ENCODE measurements at places on chromosomes 6 and 20.

DNA sequence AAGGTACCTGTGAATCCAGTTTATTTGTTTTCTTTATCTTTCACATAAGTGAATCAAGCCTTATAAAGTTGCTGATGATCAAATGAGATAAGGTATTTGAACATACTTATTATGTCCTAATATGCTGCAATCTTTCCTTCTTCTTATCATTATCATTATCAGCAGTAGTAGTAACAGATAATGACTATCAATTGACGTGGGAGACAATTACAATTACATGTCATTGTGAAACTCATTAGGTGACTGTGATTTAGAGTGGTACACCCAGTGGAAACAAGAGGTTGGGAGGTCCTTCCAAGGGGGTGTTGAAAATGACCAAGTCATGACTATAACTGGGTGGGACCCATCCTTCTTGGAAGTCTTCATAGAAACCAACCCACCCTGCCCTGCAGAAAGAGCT is 2.8 kb downstream of the CLIC5 start:
- DNase-seq = no peak

DNA sequence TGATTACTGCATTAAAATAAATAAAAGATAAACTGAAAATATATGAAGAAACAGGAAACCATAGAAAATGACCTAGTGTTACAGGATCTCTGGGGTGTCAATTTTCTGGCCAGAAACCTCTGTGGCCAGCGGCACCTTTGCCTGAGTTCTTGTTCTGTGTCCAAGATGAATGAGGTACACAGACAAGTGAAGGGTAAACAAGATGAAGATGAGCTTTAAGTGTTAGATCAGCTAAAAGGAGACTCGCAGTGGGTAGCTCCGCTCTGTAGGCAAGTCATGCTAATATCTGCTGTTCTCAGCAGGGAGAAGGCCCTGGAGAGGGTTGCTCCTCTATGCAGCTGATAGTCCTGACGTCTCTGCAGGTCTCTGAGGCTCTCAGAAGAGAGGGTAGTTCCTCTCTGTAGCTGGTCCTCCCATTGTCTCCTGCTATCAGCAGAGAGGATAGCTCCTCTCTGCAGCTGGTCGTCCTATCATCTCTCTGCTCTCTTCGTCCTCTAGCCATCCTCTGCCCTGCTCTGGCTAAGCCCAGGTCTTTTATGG is 35.9 kb upstream of the TBC1D22B start:
- DNase-seq = no peak

DNA sequence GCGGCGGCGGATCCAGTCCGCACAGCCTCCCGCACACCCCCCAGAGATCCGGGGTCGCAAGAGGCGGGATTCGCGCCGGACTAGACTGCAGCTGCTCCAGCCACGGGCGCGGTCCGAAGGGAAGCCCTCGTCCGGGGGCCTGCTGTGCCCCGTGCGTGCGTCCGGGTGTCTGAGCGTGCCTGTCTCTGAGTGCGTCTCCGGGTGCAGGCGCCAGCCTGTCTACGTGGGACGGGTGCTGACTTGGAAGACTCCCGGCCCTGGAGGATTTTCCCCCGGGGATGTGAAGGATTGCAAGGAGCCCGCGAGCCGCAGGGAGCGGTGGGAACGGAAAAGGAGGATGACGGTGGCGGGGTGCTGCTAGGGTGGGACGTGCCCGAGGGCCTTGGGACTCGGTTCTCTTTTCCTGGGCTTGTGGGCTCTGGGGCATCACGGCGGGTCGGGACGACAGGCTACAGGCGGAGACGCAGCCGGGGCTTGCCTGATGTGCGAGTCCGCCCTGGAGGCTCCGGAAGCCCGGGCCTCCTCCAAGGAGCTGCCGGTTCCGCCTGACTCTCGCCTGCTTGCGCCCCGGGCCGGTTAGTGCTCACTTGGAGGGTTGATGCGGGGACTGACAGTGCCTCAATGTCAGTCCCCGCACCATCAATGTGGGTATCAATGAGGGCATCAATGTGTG is 5.7 kb downstream of the MAFB start:
- no peak for DNase-seq

- no peak for DNase-seq
Measured at GRCh38 chr6:47134476-47135189, 92.5 kb upstream of the ADGRF1 start.

GRCh38 chr6:160004018-160004417 is 35.1 kb downstream of the IGF2R start:
- DNase-seq = no peak

GRCh38 chr20:14343491-14344065 is 6.2 kb upstream of the FLRT3 start:
- DNase-seq = no peak

DNA sequence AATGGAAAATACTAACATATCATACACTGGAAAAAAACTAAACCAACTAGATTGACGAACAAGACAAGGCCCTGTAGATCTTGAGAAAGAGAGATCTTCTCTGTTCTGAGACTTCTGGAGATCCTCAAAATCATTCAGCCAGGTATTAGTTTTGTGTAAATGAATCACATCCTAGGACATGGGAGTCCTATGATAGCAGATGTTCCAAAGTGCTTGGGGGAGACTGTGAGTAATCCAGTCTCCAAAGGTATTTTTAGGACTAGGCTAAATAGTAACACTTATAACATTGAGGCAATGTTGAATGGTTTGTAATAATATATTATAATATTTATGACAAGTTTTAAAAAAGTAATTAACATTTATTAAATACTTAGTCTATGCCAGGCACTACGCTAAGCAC is 275.0 kb downstream of the BTBD9 start:
- no peak for DNase-seq

DNA sequence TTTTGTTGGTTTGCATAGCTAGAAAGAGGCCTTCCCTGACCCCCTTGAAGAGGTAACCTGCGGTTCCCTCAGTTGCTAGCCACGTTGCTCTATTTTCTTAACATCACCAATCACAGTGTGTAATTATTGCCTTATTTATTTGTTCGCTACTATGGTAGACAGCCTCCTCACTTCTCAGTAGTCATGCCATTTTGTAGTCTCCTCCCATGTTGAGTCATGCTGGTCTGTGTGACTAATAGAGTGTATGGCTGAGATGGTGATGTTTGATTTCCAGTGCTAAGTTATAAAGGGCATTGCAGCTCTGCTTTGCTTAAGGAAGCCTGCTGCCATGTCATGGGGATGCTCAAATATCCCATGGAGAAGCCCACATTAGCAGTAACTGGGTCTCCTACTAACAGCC is 236.6 kb upstream of the CHD6 start:
- no peak for DNase-seq

GRCh38 chr6:80183019-80183795 is 76.7 kb downstream of the BCKDHB start:
- no peak for DNase-seq

DNA sequence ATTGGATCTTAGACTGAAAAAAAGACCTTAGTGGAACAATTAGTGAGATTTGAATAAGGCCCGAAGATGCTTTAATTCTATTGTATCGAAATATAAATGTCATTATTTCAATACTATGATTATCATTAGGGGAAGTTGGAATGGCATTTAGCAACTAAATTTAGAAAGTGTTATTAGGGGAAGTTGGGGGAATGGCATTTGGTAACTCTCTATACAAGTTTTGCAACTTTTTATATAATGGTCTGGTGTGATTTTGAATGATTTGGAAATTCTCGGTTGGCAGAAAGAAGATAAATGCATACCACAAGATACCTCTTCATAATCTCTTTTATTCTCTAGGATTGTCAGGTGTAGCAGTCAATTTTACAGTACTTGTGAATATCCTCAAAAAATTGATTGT is 49.2 kb downstream of the RNF144B start:
- DNase-seq = no peak

GRCh38 chr6:168007592-168008338 is 10.3 kb downstream of the KIF25 start:
- no peak for DNase-seq

GRCh38 chr6:57257911-57258541 is 35.9 kb upstream of the RAB23 start:
- DNase-seq = no peak

GRCh38 chr6:154921482-154921881 is 73.6 kb upstream of the TIAM2 start:
- DNase-seq = peak; percentile 23

DNA sequence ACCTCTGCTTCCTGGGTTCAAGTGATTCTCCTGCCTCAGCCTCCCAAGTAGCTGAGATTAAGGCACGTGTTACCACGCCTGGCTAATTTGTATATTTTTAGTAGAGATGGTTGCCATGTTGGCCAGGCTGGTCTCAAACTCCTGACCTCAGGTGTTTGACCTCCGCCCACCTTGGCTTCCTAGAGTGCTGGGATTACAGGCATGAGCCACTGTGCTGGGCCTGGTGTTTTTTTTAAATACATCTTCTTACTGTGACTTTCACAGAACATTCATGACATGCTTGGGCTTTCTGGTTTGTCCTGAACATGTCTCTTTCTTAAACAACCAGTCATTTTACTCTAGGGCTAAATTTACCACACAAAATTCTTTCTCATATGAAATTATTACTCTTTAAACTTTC is 34.7 kb upstream of the FAM8A1 start:
- DNase-seq = no peak

DNA sequence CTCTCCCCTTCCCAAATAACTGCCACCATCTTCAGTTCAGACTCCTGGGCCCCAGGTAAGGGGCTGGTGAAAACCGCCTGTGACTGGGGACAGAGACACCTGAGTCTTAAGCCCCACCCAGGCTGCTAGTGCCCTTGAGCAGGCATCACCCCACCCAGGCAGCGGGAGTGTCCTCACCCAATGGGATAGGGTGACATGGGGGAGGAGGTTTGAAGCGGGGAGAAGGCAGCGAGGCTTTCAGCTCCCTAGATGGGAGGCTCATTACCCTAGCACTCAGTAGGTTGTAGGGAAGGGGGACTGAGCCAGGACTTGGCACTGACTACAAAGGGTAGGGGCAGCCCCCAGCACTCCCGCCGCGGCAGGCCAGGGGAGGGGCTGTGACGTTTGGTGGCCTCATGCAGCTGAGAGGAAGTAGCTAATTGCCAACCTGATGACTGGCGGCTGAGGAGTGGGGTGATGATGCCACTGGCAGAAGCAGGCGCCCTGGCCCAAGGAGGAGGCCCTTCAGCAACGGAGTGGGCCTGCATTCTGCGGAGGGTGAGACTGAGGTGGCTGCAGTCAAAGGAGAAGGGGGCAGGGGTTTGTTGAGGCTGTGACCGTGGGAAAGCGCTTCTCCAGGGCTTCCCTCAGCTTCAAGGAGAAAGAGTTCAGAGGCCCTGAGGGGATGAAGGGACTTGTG is 126.9 kb downstream of the MRPL14 start:
- peak; percentile 70 for DNase-seq

DNA sequence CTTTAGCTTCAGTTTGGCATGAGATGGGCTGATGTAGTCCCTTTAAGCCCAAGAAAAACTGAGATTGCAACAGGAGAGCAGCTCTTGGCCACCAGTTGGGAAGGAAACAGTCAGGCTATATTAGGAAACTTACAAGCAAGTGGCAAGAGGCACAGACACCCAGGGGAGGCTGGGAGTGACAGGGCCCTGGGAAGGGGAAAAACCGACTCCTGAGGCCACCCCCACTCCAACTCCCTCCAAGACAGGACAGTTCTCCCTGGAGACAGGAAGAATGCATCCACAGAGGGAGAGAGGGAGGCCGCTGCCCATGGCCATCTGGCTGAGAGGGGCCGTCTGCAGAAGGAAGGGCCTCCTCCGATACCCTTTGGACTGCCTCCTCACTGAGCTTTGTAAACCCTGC is 20.5 kb downstream of the JPH2 start:
- no peak for DNase-seq

GRCh38 chr6:55617272-55617671 is 38.3 kb upstream of the HMGCLL1 start:
- peak; percentile 15 for DNase-seq

DNA sequence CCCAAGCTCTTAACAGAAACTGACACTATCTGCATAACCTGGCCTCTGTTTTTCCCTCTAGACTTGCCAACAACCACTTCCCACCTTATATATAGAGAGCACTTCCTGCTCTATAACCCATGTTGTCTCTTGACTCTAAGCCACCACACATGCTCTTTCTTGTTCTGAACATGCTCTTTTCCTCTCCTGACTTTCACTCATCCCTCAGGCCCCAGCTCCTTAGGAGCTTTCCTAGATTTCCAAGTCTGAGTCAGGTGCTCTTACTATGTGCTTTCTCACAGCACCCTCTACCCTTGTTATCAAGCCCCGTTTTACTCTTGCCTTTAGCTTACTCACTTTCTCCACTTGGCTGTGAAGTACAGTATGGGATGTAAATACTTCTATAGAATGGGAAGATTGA is 143.9 kb upstream of the EYA4 start:
- no peak for DNase-seq

DNA sequence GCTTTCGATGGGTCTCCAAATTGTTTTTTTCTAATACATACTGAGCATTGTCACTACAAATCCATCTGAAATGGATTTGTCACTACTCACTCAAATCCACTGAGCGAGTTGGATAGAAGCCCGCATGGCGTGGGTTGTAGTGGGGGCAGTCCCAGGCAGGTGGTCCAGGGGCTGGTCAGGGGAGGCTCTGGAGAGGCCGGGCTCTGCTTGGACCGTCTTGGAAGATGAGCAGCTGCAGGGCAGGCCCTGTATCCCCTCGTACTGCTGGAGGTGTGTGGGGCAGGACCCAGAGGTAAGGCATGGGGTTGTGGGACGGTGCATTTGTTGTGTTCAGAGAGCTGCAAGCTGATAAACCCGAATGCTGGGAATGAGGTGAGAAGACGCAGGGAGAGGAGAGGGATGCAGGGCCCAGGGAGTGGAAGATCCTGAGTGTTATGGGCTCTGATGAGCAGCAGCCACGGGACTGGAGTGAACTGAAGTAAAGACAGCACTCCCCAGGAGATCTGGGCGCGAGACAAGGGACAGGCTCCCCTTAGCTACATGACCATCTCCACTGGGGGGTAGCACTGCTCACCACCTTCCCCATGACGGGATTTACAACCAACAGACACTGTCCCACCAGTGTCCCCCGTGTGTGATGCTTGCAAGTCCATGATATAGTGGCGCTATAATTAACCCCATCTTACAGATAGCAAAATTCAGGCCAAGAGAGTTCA is 45.9 kb downstream of the PSMG4 start:
- DNase-seq = no peak

- no peak for DNase-seq
Measured at GRCh38 chr6:5271926-5272325, 10.6 kb downstream of the FARS2 start.

- peak; percentile 60 for DNase-seq
Measured at GRCh38 chr20:36214684-36215256, 21.5 kb upstream of the AAR2 start.

GRCh38 chr20:19672498-19672897 is 85.6 kb upstream of the RIN2 start:
- DNase-seq = no peak

DNA sequence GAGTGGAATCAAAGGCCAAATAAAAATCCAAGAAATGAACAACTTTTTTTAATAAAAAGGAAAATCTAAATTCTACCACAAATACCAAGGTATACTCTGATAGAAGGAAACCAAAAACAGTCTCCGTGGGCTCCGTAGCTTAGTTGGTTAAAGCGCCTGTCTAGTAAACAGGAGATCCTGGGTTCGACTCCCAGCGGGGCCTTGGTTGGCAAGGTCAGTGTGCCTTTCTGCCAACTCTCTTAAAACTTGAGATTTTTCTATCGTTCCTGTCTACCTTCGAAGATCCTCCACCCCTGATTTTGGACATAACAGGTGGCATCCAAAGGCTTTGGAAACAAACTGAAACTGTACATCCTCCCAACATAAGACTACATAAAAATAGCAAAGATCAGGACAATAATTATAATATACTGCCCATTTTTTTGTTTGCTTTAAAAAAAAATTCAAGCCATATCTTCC is 197.9 kb downstream of the TRIM27 start:
- DNase-seq = no peak

Data from GM10248 (cell line).